GM23248 (cell line): ENCODE measurements at places on chromosomes 6 and 20. TPM values are rescaled to one million over a fixed set of nuclear protein-coding genes. Genes with fewer than 3 reads are reported as not detected.

ULBP2 gene
- total RNA-seq, result 11.4 and 23.8 TPM in 2 replicates

GRCh38 chr20:42212391-42212790 is 594.2 kb upstream of the CHD6 start:
- H3K4me1 ChIP-seq, result no peaks in the 10 kb centered on the region
- DNase-seq, result no peak
- no peak overlapping the region for H3K27ac ChIP-seq
- no peaks in the 10 kb centered on the region for H3K36me3 ChIP-seq

SPAG4 gene
- total RNA-seq, result 3.3 and 14.2 TPM in 2 replicates

DNA sequence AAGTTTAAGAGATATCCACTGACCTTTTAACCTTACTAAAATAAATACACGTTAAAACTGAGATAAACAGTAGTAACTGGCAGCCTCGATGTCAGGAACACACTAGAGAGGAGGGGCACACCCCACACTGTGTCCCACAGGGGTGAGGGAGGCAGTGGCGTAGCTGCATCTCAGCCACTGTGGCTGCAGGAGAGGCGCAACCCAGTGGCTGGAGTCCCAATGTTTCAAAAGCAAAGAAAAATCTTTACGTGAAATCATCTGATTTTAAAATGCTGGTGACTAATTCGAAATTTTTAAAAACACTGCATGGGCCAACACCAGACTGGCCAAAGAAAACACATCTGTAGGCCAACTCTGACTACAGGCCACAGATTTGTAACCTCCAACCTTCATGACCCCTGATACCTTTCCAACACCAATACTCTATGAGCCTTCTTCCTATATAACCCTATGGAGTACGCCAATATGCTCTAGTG is 54.7 kb downstream of the TRAM2 start:
- no peak overlapping the region for H3K4me3 ChIP-seq
- H3K4me1 ChIP-seq, result peaks cover 80% of the 10 kb centered on the region
- H3K27me3 ChIP-seq, result no peaks in the 10 kb centered on the region
- DNase-seq, result peak; percentile 87

- DNase-seq, result no peak
- no peaks in the 10 kb centered on the region for H3K4me1 ChIP-seq
- no peak overlapping the region for H3K27ac ChIP-seq
- no peaks in the 10 kb centered on the region for H3K36me3 ChIP-seq
Measured at GRCh38 chr20:20604357-20604756, 108.1 kb downstream of the RALGAPA2 start.

GRCh38 chr20:5484926-5485325 is 168.2 kb upstream of the PROKR2 start:
- no peaks in the 10 kb centered on the region for H3K4me1 ChIP-seq
- H3K27me3 ChIP-seq, result peaks cover 33% of the 10 kb centered on the region
- no peak for DNase-seq
- H3K4me3 ChIP-seq, result no peak overlapping the region

GHRH gene
- not detected in 2 replicates for total RNA-seq

GRCh38 chr20:47969426-47969825 is 184.1 kb upstream of the SULF2 start:
- H3K4me1 ChIP-seq, result no peaks in the 10 kb centered on the region
- H3K4me3 ChIP-seq, result no peak overlapping the region
- peaks cover 4% of the 10 kb centered on the region; the same call in 1 of the 2 replicates for H3K27me3 ChIP-seq
- no peak for DNase-seq
- H3K27ac ChIP-seq, result no peak overlapping the region
- H3K36me3 ChIP-seq, result no peaks in the 10 kb centered on the region

GRCh38 chr6:31074401-31074800 is 38.0 kb downstream of the C6orf15 start:
- H3K4me3 ChIP-seq, result no peak overlapping the region
- no peak for DNase-seq
- no peaks in the 10 kb centered on the region for H3K36me3 ChIP-seq
- no peak overlapping the region for H3K27ac ChIP-seq

DNA sequence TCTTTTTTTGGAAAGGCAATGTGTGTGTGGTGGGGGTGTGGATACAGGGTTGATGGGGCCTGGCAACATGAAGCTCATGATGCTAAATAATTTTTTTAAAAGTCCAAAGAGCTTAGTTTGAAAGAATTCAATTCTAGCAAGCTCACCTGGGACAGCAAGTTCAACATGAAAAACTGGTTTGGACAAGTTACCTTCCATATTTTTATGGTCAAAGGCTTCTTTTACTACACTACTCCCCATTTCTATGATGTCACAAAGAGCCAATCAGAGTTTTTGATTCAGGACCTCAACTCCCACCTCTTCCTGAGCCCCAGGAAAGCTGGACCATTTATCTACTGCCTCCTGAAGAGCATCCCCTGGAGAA is 66.1 kb upstream of the CTNNBL1 start:
- peaks cover 23% of the 10 kb centered on the region; the same call in 1 of the 2 replicates for H3K27me3 ChIP-seq
- H3K27ac ChIP-seq, result no peak overlapping the region
- H3K4me3 ChIP-seq, result no peak overlapping the region
- no peaks in the 10 kb centered on the region for H3K36me3 ChIP-seq
- no peaks in the 10 kb centered on the region for H3K4me1 ChIP-seq
- DNase-seq, result no peak

- H3K27ac ChIP-seq, result peak within 1 kb of the TSS; percentile 83
- no peaks in the 10 kb centered on the region for H3K27me3 ChIP-seq
- peaks cover 30% of the 10 kb centered on the region for H3K36me3 ChIP-seq
- peak; percentile 93 for DNase-seq
- H3K4me1 ChIP-seq, result peaks cover 4% of the 10 kb centered on the region; the same call in 1 of the 2 replicates
Measured at GRCh38 chr20:2651772-2652723, at the start of gene NOP56. Gene NOP56 (plus strand): TSS chr20:2652632. CDS start chr20:2652661, 29 bp downstream.

GRCh38 chr6:154738551-154738961 is 5.3 kb downstream of the SCAF8 start:
- H3K4me3 ChIP-seq, result no peak overlapping the region
- H3K36me3 ChIP-seq, result no peaks in the 10 kb centered on the region
- H3K4me1 ChIP-seq, result peaks cover 36% of the 10 kb centered on the region
- peak; percentile 37 for DNase-seq
- H3K27me3 ChIP-seq, result no peaks in the 10 kb centered on the region

- no peaks in the 10 kb centered on the region for H3K27me3 ChIP-seq
- H3K27ac ChIP-seq, result peak overlapping the region; percentile 66
- no peak for DNase-seq
- H3K4me1 ChIP-seq, result peaks cover 61% of the 10 kb centered on the region
- H3K36me3 ChIP-seq, result peaks cover 39% of the 10 kb centered on the region
Measured at GRCh38 chr6:3739311-3739897, 12.1 kb downstream of the PXDC1 start.

MMP24OS gene
- 26.8 and 30.0 TPM in 2 replicates for total RNA-seq

DNA sequence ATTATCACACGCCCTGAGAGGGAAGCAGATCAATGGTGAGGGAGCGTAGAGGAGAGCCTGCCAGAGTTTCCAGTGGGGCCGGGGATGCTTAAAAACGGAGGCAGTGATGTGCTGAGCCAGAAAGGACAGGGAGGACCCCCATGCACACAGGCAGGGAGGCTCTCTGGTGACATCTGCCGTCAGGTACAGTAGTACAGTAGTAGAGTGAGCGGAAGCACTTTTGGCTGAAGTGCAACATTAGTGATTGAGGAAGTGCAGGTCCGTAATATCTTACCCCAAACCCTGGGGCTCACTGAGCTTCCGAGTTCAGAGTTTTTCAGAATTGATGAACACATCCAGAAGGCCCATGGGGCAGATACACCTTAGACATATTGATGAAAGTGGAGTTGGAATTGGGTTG is 42.1 kb downstream of the GFRA4 start:
- no peak for DNase-seq
- H3K4me3 ChIP-seq, result no peak overlapping the region
- no peaks in the 10 kb centered on the region for H3K27me3 ChIP-seq
- H3K36me3 ChIP-seq, result no peaks in the 10 kb centered on the region
- H3K4me1 ChIP-seq, result no peaks in the 10 kb centered on the region

DNA sequence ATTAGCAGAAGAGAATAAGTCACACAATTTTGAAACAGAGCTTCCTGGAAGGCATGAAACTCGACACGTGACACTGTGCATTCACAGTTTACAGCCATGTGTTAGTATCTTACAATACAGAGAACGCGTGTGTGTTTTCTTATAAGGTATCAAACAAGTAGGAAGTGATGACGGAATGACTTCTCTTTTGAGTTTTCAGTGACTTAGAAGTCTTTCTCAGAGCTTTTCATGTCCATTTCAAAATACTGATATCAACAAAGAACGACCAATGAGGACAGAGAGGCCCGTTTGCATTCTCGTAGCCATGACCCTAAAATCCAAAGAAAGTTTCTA is 36.6 kb upstream of the DUSP22 start:
- no peaks in the 10 kb centered on the region for H3K36me3 ChIP-seq
- H3K27me3 ChIP-seq, result 0 out of 2 replicates have a peak, but pooled peaks cover 7% of the 10 kb centered on the region

DNA sequence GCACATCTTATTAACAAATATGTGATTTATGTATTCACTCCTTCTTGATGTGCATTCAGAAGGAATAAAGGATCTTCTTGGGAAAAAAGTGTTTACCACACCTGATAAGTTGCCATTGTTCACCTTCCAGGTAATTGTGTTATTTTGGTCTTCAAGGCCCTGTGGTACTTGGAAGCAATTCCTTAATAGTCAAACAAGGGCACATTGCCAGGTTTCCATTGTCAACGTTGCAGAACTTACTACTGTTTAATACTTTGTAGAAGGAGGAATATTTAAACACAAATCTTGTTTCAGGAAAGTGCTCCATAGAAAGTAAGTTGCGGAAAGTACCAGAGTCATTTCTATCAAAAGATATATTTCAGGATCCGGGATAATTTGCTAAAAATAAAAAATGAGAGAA is 129.5 kb upstream of the SGK1 start:
- H3K36me3 ChIP-seq, result no peaks in the 10 kb centered on the region
- peak overlapping the region; percentile 33 for H3K4me3 ChIP-seq
- DNase-seq, result peak; percentile 57
- peaks cover 36% of the 10 kb centered on the region for H3K4me1 ChIP-seq
- peak overlapping the region; percentile 92 for H3K27ac ChIP-seq

- no peaks in the 10 kb centered on the region for H3K27me3 ChIP-seq
- no peaks in the 10 kb centered on the region for H3K36me3 ChIP-seq
- H3K4me1 ChIP-seq, result peaks cover 30% of the 10 kb centered on the region
- DNase-seq, result peak; percentile 46
Measured at GRCh38 chr6:45416700-45417099, 39.0 kb upstream of the SUPT3H start.

GRCh38 chr6:124482071-124482491 is 480.2 kb upstream of the RNF217 start:
- H3K27ac ChIP-seq, result no peak overlapping the region
- DNase-seq, result no peak
- H3K36me3 ChIP-seq, result no peaks in the 10 kb centered on the region
- no peaks in the 10 kb centered on the region for H3K4me1 ChIP-seq
- H3K4me3 ChIP-seq, result no peak overlapping the region
- no peaks in the 10 kb centered on the region for H3K27me3 ChIP-seq

DNA sequence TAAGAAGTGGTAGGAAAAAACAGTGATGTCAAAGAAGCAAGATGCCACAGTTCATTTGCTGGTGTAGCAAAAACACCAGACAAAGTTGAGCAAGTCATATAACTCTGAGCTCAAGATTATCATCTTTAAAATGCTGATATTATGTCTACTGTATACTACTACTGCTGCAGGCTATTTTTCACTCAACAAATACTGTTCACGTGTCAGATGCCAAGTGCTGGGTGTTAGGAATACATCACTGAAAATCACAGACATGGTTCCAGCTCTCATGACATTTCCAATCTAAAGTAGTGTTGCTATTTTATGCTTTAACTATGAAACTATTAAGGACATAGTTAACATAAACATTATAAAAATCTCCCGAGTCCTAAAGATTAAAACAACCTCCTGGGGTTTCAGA is 163.0 kb downstream of the NKAIN2 start:
- H3K36me3 ChIP-seq, result no peaks in the 10 kb centered on the region
- no peak for DNase-seq
- H3K27ac ChIP-seq, result no peak overlapping the region
- no peak overlapping the region for H3K4me3 ChIP-seq

ADTRP gene
- total RNA-seq, result 0.63 and 1.3 TPM in 2 replicates

DNA sequence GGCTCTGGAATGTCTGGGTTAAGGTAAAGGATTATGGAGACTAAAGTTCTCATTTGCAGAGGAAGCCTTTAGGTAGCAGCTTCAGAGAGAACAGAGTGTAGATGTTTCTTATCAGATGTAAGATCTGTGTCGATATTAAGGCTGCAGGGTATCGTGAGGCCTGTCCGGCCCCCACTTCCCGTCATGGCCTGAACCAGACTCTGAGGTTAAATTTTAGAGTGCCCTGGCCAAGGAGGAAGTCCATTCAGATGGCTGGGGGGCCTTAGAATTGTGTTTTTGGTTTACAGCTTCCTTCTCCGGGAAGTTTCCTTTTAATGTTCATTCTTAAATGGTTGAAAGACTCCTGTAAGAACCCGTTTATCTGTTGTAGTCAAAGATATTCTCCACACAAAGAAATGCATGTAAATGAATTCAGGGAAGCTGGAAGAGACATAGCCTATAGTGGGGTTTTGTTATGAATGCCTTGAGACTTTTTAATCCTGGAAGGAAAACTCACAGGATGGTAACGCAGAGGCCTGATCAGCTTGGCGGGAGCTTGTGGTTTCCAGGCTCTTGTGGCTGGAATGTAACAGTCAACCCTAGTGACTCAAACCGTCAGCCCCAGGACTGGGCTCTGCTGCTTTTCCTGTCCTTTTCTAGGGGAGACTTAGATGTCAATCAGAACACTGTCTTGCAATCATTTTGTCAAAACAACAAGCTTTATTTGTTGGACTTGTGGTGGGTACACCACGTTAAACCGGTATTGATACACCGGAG is 34.7 kb downstream of the KIF25 start:
- peak; percentile 90 for DNase-seq
- H3K4me3 ChIP-seq, result no peak overlapping the region
- no peaks in the 10 kb centered on the region for H3K27me3 ChIP-seq
- peak overlapping the region; percentile 24 for H3K27ac ChIP-seq

SPTLC3 gene
- 1.1 and 5.5 TPM in 2 replicates for total RNA-seq

TDRD6 gene
- not detected in 2 replicates for total RNA-seq
